Stimulated activated CD8-positive, alpha-beta memory T cell treated with anti-CD3 and anti-CD28 coated beads, Interleukin-12 subunit alpha, Interleukin-12 subunit beta, amount 100 ng/mL, for 4 hours (primary cell): ENCODE measurements at places on chromosomes 6 and 20.

DNA sequence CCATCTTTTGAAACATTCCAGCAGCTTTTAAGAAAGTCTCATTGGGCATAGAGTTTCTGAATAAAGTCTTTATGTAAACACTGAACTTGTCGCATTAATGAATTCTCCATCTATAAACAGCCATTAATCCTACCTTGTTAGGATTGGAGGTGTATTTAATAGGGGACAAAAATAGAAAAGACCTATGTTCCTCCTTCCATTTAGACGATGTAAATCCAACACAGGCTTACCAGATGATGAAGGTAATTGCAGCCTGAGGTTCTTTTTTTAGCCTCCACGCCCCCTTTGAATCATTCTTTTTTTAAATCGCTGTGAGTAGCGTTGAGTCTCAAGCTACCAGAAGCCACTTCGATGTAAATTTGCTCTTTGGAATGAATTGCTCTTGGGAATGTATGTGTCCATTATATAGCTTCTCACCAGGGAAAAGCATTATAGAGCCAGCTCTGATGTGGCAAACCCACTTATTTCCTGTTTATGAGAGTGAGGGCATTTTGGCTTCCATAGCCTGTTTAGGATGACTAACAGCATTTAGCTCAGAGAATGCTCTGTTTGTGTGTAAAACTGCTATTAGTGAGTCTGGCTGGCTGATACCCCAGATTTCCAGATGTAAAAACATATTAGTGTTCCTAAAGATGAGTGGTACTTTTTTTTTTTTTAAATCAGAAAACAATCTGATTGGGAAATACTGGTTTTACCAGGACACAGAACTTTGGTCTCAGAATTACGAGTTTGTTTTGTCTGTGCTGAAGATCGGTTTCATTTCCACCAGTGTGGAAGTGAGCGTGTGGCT, 74.9 kb upstream of the CLDN20 start:
- no peak for DNase-seq

DNA sequence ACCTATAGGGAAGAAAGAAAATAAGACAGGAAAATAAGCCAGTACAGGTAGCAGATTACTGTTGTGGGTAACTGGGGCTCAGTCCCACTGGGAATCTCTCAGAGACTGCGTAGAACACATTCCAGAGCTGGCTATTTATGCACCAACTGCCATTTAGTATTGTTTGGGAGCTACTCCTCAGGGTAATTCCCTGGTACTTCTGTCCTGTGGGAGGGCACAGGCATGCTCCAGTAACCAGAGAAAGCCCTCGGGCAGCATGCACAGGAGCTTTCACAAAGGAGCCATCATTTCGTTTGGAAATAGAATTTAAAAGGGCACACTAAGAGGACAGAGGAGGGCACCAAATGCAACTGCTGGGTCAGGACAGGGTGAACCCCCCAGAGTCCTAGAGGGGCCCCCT, 148.0 kb upstream of the LRFN2 start:
- DNase-seq = no peak

DNA sequence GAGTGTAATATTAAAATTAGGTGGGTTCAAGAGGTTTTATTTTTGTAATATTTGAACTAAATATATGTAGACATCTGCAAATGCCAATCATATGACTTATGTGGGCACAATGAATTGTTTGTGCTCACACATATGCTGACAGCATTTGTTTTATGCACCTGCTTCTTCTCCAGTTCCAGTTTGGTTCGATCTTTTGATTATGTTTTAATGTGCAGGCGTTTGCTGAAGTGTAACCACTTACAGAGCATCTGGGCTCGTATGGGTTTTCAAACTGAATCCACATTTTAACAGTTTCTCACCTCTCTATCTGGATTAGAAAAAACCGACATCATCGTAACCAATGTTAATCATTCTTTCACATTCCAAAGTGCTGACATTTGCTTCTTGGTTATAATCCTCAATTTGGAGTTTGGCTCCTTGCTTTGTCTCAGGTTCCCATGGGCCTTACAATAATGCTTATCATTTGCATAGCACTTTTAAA, 129.1 kb upstream of the SPACA1 start:
- no peak for DNase-seq

- DNase-seq = no peak
Observed at GRCh38 chr6:26199773-26200764, 112.8 kb downstream of the HFE start.

DNA sequence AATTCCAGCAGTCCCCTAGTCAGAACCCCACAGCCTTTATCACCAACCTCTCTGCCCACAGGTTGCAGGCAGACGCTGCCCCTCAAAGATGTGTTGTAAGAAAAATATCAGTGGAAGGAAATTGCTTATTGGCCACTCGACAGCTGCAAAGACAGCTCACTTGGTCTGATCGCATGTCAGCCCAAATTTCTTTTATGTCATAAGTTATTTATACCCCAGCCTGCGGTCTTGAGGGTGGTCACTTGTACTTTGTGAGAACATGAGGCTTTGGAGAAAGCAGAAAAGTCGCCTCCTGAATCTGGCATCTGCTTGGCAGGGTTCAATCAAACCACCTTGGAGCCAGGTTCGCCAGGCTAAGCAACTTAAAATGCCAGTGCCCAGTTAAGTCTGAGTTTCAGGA, 236.5 kb upstream of the CDH4 start:
- no peak for DNase-seq

DNA sequence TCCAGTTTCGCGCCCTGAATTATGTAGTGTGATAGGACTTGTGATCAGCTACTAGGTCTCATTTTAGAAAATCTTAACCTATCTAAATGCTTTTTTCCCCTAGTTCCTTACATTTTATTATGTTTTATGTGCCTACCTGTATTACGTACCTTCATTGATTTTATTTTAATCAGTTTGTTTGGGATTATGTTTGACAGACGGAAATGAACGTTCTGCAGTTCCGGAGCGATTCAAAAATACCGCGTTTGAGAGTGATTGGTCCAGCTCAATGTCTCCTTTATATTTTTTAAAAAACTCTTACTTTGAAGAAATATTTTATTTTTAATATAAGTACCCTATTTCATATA, 114.3 kb upstream of the BTN3A2 start:
- no peak for DNase-seq

GRCh38 chr20:58146746-58147140, 81.7 kb downstream of the ANKRD60 start:
- DNase-seq = no peak

- no peak for DNase-seq
Observed at GRCh38 chr6:7200598-7201443, 93.1 kb downstream of the RREB1 start.

DNA sequence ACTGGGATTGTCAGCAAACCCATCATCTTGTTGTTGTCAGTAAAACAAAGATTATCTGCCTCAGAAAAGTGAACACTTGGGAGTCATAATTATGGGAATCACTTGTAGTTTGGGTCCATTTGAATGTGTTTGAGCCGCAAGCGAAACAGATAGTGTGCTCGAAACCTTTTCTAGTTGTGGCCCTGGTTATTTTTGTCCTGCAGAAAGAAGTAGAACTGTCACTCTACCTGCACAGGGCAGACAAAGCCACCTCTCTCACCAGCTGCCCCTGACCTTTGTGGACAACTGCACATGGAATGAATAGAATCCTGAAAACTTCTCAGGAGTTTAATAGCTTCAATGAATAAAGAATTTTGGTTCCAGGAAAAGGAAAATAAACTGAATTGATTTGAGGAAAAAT, 156.1 kb upstream of the CHD6 start:
- DNase-seq = no peak

GRCh38 chr20:61814726-61815125, 251.0 kb downstream of the TAF4 start:
- no peak for DNase-seq

DNA sequence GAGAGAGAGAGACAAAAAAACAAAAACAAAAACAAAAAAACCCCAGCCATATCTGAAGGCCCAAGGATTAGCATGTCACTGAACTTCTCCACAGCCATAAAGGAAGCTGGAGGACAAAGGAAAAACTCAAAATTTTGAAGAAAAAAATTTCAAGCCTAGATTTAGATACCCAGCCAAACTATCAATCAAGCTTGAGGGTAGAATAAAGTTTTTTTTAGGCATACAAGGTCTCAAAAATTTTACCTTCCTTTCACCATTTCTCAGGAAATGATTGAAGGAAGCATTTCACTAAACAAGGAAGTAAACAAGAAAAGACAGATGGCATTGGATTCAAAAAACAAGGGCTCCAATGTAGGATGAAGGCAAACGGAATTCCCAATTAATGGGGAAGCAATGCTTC, 52.1 kb downstream of the KCNK5 start:
- no peak for DNase-seq

GRCh38 chr20:10114598-10114997, 79.8 kb downstream of the ANKEF1 start:
- no peak for DNase-seq

DNA sequence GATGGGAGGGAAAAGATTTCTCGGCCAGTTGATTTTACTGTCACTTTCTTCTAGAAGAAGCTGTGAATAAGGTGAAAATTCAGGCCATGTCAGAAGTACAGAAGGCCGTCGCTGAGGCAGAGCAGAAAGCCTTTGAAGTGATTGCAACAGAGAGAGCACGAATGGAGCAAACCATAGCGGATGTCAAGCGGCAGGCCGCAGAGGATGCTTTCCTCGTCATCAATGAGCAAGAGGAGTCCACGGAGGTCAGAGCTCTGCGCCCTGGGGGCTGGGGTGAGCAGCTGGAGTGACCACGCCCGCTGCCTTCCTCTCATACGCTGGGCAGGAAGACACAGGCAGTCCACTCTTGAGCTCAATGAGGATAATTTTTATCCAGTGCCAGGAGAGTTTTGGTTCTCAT, 21.8 kb upstream of the C20orf144 start:
- no peak for DNase-seq

DNA sequence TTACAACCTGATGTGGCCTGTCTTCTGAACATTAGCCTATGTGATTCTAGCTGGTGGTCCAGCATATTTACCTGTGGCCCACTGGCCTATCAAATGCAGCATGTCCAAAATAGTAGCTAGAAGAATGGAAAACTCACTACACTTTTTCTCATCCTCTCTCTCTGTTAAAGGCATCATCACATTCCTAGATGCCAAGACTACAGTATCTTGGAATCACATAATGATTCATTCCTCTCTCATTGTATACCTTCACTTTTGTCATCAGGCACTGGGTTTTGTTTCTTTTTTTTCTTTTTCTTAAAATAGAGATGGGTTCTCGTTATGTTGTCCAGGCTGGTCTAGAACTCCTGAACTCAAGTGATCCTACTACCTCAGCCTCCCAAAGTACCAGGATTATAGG, 45.0 kb downstream of the FAM83B start:
- DNase-seq = no peak

GRCh38 chr6:152636021-152636608, 1.0 kb downstream of the SYNE1 start:
- no peak for DNase-seq

DNA sequence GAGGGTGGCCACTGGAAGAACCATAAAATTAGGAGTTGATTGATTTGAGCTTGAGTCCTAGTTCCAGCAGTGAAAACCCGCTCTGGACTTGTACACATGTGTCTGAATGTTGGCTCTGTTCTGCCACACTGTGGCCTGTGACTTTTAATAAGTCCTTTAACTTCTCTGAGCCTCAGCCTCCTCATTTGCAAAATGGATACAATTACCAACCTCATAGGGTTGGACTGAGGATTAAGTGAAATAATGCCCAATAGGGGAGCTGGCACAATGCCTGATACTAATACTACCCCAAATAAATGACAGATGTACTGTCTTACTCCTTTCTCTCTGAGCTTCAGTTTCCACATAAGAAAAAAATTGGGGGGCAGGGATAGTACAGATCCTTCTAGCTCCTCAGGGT, 92.6 kb upstream of the RIPOR2 start:
- DNase-seq = no peak

DNA sequence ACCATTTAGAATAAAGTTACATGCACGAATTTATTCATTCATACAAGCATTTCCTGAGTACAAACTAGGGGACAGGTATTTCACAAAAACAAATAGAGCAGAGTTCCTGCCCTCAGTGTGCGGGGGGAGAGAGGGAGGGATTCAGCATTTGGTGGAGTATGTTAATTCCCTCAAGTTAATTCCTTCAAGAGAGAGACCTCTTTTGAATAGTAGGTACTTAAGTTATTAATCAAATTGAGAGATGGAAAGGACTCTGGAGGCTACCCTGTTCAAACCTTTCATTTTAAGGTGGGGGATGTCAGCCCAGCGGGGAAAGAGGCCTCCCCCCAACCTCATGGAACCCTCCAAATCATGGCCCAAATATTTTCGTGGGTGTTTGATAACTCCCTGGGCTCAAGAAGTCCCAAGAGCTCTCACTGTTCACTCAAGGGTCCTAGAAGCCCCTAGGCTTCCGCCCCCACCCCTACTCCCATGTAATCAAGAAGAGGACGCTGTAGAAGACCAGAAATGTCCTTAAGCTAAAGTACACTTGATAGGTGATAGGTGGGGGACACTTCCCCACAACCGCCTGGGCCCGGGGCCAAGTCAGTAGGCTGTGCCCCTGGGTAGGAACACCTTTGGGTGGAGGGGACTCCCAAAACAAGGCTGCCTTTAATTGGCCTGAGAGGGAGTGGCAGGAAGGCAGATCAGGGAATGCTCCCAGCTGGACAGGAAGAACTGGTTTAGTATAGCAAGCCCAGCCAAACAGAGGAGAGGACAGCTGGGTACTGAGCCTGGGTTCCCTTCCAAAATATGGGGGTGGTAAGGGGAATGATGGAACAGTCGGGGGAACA, 2.9 kb downstream of the SDC4 start:
- DNase-seq = no peak

- DNase-seq = no peak
Observed at GRCh38 chr20:19212821-19213502, 520 bp downstream of the SLC24A3 start.

DNA sequence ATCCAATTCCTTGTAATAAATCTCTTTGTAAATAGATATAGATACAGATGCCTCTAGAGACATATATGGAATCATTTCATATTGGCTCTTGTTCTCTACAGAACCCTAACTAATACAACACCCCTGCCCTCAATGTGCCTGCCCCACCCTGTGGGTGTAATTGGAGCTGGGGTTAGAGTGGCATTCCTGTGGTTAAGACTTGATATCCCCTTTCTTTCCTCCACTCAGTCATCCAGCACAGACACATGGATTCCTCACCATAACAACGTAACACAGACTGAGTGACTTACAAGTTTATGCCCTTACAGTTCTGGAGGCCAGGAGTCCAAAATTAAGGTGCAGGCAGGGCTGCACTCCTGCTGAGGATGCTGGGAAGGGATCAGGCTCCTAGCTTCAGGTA, 42.8 kb downstream of the C6orf118 start:
- DNase-seq = no peak

DNA sequence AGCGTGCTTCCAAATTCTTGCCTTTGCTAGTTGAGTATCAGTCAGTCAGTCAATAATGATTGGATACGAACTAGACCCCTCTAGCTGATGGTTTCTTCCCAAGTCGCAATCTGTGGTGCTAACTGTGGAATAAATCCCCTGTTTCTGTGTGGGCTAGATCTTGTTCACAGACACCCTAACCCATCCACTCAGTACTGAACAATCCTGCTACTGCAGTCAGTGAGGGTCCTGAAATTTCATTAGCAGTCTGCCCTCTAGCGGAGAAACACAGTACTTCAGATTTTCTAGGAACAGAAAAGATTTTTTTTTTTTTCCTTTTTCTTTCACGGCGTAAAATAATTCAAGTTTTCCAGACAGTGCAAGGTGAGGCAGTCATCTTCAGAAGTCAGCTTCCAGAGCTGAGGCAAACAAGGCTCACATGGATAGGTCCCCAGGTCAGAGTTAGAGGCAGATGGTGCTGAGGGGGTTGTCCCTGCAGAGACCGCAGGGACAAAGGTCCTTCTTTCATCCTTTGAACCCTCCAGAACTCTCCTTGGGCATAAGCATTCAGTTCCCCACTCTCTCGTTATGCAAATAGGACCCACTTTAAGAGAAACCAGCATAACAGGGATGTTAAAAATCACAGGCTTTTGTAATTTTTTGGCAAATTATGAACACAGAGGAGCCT, 119.6 kb downstream of the SCML4 start:
- no peak for DNase-seq
